Stimulated activated CD4-positive, alpha-beta T cell treated with anti-CD3 and anti-CD28 coated beads, Interleukin-1b, Interleukin-23, amount 100 ng/mL, for 1 hour (primary cell): ENCODE measurements at places on chromosomes 11 and 22.

GRCh38 chr11:35237860-35238715, 99.1 kb downstream of the CD44 start:
- peak; percentile 14 for DNase-seq

- DNase-seq: no peak
These were observed 1460.5 kb downstream of the TBC1D22A start for GRCh38 chr22:48222742-48223487.

GRCh38 chr11:34364102-34364501, 6.3 kb upstream of the ABTB2 start:
- no peak for DNase-seq

DNA sequence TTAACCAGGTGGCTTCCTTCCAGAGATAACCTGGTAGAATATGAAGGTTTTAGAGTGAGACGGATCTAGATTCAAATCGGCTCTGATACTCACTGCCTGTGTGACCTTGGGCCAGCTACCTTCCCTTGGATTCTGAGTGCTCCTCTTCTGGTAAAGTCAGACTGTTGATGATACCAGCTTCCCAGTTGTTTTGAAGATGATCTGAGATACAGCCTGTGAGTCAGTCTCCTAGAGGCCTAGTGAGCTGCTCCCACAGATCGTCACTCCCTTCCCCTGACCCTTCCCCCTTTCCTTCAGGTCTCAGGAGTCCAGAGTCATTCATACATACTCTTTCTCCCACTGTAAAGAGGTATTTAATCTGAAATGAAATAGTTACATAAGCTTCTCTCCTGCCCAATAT, 207.8 kb downstream of the GRIK4 start:
- DNase-seq: no peak

- no peak for DNase-seq
These were observed 6.0 kb upstream of the FLRT1 start for GRCh38 chr11:64029773-64030172.

DNA sequence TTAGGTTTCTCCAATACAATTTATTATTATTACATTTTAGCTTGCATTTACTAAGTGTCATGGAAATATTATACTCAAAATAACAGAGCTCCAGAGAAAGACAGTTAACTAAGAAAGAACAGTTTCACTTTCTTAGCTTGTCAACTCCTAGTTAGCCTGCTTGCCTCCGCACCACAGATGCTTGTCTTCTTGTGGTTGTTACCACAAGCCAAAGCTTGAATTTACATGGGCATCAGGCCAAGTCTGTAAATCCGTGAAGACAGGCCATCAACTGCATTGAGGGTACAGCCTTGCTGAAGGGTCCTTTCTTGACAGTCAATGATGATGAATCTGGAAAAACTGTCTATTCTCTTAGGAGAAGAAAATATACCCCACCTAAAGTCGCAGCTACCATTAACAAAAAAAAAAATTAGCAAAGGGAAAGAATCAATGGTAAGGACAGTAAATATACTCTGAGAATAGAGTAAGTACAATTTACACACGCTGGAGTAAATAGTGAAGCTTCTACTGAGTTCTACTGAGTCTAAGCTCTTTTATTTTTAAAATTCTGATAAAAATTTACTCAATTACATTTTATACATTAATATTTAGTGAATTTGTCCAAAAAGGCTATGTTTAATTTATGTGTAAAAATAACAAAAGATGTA, 15.6 kb upstream of the DENND5A start:
- DNase-seq: no peak

- peak; percentile 66 for DNase-seq
These were observed 591 bp downstream of the CAPRIN1 start for GRCh38 chr11:34052036-34052607.

DNA sequence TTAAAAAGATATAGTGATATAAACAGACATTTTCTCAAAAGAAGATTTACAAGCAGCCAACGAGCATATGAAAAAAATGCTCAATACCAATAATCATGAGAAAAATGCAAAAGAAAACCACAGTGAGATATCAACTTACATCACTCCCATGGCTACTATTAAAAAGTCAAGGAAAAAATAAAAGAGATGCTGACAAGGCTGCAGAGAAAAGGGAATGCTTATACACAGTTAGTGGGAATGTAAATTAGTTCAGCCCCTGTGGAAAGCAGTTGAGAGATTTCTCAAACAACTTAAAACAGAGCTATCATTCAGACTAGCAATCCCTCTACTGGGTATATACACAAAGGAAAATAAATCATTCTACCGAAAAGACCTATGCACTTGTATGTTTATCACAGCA, 97.1 kb upstream of the CARD18 start:
- DNase-seq: no peak

DNA sequence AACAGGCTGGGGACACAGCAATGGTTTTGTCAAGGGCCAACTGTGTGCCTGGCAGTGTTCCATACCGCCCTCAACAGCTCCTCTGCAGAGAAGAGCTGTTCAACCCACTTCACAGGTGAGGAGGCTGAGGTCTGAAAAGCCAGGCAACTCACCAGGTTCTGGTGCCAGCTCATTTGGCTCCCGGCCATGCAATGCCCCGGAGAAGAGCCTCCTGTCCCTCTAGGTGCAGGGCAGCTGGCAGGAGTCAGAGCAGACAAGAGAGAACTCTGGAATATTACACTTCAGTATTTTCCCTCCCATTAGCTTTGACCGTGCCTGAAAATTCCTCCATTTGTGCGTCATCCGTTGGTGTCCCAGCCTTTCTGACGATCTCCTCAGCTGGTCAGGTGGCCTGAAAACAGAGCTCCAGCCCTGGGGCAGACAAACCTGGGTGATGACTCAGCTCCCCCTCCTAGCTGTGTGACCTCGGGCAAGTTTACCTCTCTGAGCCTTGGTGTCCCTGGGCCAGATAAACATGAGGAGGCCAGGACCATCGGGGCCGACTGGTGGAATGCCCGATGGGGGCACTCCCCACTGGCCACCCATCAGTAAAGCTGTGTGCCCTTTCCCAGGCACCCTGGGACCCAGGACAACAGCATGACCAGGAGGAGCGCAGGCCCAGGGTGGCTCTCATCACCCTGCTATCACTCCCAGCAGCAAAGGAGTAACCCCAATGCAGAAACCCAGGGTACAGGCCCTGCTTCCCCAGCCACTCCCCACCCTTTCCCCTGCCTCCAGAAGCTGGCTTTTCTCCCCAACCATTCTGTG, 9.6 kb upstream of the C1QTNF6 start:
- no peak for DNase-seq

- DNase-seq: peak; percentile 44
These were observed 18.2 kb downstream of the IFT27 start for GRCh38 chr22:36757668-36758211.

- DNase-seq: no peak
These were observed 35.0 kb downstream of the PPFIA1 start for GRCh38 chr11:70305501-70305900.

GRCh38 chr11:44747316-44747715, 20.6 kb downstream of the TSPAN18 start:
- DNase-seq: no peak

- no peak for DNase-seq
These were observed 29.3 kb upstream of the NFAM1 start for GRCh38 chr22:42461511-42461910.

DNA sequence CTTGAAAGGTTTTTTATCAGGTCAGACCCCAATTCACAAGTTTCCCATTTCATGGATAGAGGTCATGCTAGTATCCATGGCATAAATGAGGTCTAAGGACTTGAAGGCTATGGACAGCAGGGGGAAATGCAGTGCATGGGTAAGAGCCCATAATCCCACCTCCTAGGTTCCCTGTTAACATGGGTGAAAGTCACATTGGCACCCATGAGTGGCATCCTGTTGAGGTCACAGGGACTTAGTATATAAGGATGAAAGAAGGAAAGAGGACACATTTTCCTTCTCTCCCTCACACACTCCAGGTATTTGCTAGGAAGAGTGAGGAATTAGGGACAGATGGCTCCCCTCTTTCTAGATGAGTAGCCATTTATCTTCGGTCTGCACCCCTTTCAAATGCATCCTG, 9.4 kb upstream of the GLYAT start:
- DNase-seq: no peak

DNA sequence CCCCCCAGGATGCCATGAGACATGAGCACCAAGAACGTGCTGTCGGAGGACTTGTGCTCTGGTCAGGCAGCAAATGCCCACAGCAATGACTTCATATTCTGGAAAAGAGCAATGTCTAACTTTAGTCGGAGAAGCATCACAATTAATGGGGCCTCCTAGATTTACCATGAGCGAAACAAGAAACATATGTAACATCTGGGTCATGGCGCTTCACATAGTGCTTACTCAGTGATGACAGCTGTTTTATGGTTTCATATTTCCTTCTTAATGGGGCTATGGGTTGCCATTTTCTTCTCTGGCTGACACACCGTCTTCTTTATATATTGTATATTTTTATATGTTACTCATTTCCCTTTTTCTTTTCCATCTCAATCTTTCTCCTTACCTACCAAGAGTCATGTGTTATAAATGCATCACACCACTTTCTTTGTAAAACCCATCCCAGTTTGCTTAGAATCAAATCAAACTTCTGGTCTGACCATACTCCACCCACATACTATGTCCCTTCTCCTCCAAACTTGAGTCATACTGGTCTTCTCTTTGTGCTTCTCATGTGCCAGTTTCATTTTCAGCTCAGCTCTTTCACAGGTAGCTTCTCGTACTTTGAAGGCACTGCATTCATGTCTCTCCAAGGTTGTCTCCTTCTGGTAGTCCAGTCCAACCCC, 9.4 kb upstream of the CASP12 start:
- no peak for DNase-seq

GRCh38 chr11:31882951-31883392, 71.8 kb upstream of the PAX6 start:
- no peak for DNase-seq

DNA sequence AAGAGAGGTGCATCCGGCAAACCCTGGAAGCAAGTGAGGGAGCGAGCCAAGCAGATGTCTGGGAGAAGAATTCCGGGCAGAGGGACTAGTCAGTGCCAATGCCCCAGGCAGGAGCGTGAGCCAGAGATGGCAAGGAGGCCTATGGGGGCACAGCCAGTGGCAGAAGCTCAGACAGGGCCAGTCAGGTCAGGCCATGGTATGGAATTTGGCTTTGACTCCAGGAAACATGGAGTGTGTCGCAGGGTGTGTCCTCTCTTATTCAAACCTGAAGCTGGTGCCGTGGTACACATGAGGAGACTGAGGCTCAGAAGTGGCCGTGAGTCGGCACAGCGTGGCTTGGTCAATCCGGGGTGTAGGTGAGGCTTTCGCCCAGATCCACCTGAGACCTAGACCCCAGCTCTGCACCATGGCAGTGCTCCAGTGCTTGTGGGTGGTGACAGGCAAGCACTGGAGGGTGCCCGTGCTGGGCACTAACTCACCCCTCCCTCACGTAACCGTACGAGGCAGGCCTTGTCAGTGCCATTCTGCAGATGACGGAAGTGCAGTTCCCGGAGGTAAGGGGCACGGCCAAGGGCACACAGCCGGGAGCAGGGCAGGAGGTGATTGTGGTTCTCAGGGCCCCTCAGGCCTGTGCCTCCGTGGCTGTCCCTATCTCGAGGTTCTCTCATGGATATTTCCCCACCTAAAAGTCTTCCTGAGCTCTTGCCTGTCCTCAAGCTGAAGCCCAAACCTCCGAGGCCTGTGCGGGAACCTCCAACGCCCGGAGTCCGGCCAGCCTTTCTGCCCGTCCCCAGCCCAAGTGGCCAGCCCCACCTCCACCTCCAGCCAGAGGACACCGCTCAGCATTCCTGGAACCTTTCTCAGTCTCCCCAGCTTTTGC, 10.6 kb upstream of the SPI1 start:
- DNase-seq: no peak

- DNase-seq: no peak
These were observed 40.4 kb downstream of the BCR start for GRCh38 chr22:23220485-23221350.

- DNase-seq: no peak
These were observed 950.3 kb upstream of the CCDC90B start for GRCh38 chr11:84236436-84236835.

DNA sequence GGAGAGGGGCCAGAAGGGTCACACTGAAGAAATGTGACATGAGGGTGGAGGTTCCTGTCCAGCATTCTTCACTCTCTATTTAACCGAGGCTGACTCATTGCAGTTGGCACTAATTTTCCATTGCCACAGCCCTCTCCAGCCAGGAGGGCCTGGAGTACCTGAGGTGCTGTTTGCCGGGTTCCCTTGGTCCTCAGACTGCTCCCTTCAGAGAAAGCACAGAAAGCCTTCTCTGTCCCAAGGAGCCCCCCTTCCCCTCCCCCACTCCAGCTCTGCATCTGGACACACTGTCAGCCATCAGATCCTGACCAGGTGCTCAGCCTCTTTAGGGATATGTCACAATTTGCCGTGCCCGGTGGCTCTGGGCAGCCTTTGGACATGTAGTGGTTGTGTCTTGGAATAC, 3.2 kb upstream of the C11orf91 start:
- no peak for DNase-seq

DNA sequence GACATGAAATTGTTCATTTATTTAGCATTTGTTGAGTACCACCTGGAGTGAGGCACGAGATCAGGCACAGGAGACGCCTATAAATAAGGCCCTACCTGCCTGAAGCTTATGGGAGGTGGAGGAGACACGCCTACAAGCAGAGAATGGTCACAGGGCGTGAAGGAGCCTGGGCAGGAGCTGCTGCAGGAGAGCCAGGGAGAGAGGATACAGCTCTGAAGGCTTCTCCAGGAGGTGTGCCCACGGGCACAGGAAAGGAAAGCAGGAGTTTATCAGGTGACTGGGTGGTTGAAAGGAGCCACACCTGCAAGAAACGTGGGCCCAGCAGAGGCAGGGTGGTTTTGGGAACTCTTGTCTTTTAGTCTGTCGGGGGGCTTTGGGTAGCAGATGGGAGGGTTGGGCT, 70.3 kb downstream of the BMAL1 start:
- no peak for DNase-seq

GRCh38 chr11:17552392-17553248, 5.6 kb downstream of the OTOG start:
- DNase-seq: no peak

- DNase-seq: no peak
These were observed 18.3 kb upstream of the OR56A3 start for GRCh38 chr11:5923794-5924193.

- no peak for DNase-seq
These were observed 10.8 kb downstream of the ALDH3B2 start for GRCh38 chr11:67663532-67664212.

DNA sequence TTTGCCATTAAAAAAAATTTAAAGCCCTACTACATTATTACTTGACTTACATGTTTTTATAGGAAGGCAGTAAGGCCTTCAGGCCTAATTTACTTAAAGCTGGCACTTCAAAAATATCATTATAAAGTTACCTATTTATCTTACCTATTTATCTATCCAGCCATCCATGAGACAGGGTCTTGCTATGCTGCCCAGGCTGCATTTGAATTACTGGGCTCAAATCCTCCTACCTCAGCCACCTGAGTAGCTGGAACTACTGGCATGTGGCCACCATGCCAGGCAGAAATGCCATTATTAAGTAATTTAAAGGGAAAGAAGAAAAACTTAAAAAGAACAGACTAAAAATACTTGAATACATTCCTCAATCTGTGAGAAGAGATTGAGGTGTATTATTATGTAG, 60.3 kb upstream of the CLNS1A start:
- no peak for DNase-seq
